ENCODE measurements at places on chromosomes 6 and 20.

- no peak for DNase-seq
Measured at GRCh38 chr6:114310053-114310452, 32.8 kb downstream of the HS3ST5 start.

DNA sequence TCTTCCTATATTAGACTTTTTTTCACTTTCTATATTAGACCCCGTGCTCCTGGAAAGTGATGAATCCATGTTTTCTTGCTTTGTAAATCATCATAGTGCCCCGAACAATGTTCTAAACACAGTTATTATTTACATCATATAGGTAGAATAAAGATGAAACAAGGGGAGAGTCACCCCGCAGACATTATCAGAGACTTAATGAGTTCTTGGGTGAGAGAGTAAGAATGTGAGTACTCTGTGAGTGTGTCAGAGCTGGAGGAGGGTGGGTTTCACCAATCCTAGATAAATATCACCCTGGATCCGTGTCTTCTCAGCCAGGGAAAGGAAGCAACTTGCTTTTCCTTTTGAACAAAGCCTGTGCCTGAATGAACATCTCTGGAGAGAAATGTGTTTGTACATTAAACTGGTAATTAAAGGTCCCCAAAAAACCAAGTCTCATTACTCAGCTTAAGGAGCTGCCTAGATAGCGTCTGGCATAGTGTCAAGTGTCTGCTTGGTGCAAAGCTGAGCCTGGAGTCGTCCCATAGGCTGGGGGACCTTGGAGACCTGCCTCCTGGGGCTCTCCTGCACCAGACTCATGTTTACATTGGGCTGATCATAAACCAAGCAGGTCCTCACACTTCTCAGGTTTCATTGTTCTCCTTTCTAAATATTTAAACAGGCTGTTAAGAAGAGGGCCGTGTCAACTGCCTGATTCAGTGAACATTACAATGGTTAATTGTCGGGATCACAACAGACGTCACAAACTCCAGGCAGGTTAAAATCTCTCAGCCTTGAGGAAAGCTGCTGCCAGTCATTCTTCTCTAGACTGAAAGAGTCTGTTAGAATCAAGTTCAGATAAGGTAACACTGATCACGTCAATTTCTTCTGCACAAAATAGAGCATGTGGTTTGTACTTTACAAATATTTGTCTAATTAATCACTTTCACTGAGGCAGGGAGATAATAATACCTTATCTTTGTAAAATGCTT is 179.7 kb upstream of the MYLIP start:
- no peak for DNase-seq

DNA sequence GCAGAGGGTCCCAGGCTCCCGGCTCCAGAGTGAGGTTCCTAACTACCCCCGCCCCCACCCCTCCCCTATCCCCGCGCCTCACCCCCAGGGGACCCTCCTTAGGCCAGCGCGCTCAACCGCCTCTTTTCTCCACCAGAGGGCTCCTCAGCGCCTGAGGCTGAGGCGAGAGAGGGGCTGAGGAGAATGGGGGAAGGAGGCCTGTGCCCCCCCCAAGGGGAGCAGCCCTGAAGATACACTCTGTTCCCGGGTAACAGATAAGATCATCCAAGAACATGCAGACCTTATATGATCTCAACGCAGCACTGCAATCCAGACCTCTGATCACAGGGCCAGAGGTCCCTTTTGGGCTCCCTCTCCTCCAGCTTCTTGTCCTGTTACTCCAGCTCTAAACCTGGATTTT is 43.3 kb upstream of the MRPS10 start:
- no peak for DNase-seq

GRCh38 chr6:102571236-102571908 is 1177.9 kb downstream of the GRIK2 start:
- DNase-seq: no peak

- DNase-seq: no peak
Measured at GRCh38 chr6:79608334-79609224, 22.6 kb upstream of the SH3BGRL2 start.

- DNase-seq: no peak
Measured at GRCh38 chr6:20098267-20098876, 113.9 kb downstream of the MBOAT1 start.

DNA sequence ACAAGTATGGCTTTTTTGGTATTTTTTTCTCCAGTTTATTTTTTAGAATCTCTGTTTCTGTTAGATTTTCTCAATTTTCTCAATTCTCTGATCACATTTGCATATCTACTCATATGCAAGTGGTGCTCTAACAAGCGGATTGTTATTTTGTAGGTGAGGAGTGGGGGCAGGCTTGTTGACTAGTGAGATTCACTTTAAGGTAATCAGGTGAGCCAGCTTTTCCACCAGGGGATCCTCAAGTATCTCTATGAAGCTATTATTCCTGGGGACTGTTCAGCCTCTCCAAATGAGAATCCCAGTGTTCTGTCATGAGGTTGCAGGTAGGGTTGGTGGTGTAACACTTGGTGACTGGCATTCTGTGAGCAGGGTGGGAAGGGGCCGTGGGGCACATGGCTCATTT is 274.3 kb upstream of the FERMT1 start:
- DNase-seq: no peak

- DNase-seq: no peak
Measured at GRCh38 chr6:136750696-136751521, 41.4 kb downstream of the MAP3K5 start.

DNA sequence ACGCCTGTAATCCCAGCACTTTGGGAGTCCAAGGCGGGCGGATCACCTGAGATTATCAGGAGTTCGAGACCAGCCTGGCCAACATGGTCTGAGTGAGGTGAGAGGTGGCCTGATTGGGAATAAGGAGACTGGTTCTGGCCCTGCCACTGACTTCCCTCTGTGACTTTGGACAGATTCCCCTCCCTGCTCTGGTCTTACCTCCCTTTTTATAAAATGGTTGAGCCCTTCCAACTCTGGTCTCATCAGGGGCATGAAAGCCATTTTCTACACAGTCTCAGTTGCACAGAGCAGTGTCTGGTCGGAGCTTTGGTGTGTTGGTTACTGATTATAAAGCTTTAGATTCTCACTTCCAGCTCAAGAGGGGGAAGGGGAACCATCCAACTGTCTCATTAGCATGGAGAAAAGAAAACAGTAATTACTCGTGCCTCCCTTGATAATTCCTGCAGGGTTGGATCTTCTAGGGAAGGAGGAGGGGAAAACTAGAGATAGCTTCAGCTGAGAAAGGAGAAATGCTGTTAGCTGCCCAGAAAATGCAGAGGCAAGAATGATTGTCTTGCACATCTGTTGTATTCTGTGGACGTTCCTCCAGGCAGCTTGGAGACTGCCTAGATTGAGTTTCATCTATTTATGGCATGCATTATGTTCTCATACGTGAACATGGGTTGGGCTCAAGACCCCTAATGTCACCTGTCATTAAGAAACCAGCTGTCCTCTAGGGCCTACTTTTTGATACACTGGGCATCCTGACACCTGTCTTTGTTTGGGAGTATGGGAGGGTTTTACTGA is 30.4 kb downstream of the RALY start:
- no peak for DNase-seq

- no peak for DNase-seq
Measured at GRCh38 chr20:1833728-1834726, 61.2 kb upstream of the SIRPA start.

Data from hematopoietic multipotent progenitor cell treated with erythropoietin and hydrocortisone succinate and interleukin-3 and kit ligand, for 15 days (in vitro differentiated cells).